ENCODE measurements at places on chromosomes 1 and 21.

GRCh38 chr1:19739628-19740027 lies 60.1 kb downstream of the TMCO4 start:
- no peak for DNase-seq

- no peak for DNase-seq
These were observed 70.4 kb upstream of the LYST start for GRCh38 chr1:235937123-235937522.

DNA sequence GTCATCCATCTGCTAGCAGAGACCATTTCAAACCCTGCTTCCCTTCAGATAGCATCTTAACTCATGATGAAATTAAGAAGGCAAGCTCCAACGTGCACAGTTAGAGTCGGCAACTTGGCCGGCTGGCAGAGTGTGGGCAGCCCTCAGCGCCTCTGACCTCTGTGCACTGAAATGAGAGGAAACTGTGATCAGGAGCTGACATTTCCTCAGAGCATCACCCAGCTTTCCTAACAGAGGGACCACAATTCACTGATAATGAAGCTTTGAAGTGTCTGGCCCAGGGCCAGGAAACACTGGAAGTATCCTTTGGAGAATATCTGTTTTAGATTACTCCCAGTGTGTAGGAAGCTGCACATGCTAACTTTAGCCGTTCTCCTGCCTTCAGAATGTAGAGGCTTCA lies 145.0 kb upstream of the ZC3H11B start:
- no peak for DNase-seq

- DNase-seq, result no peak
These were observed 49.5 kb downstream of the UTP25 start for GRCh38 chr1:209877087-209877764.

DNA sequence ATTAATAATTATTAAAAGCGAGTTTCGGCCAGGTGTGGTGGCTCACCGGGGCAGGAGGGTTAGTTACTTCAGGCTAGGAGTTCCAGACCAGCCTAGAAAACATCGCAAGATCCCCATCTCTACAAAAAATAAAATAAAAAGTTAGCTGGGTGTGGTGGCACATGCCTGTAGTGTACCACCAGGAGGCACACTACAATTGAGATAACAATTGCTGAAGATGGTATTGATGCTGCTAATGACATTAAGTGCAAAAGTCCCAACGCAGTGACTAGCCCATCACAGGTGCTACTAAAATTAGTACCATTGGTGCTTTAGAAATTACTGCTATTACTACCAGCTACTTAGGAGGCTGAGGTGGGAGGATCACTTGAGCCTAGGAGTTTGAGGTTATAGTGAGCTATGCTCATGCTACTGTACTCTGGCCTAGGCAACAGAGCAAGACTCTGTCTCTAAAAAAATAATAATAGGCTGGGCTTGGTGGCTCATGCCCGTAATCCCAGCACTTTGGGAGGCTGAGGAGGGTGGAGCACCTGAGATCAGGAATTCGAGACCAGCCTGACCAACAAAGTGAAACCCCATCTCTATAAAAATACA lies 156.6 kb downstream of the GREM2 start:
- DNase-seq, result no peak

DNA sequence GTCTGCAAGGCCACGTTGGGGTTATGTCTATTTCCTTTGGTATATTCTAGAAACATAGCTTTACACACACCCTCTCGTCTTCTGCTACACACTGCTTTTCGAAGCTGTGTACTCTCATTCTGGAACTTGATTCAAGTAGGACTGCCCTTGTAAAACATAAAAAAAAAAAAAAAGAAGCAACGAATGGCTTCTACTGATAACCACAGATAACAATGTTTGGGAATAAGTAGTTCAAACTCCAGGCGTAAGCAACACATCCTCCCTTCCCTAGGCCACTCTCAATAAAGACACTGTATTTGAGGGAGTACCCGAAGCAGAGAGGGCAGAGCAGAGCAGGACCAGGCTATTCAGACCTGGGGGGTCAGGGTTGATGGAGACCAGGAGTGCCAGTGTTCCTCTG lies 496.7 kb downstream of the MATN1 start:
- DNase-seq, result no peak

GRCh38 chr1:116497656-116498055 lies 73.2 kb downstream of the CD58 start:
- no peak for DNase-seq

DNA sequence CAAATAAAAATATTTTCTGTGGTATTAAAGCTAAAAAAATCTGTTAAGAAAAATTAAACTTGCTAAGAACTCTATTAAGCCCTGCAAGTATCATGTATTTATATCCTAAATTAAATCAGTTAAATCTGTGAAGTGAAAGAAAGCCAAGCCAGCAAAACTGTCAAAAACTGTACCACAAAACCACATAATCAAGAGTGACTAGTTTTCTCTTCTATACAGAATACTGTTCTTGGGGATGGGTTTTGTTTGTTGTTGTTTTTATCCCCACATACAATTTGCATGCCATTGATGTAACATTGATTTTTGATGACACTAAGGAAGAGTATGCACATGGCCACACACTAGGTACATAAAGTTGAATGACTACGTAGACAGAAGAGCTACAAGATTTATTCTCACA lies 20.4 kb downstream of the DPH5 start:
- no peak for DNase-seq

DNA sequence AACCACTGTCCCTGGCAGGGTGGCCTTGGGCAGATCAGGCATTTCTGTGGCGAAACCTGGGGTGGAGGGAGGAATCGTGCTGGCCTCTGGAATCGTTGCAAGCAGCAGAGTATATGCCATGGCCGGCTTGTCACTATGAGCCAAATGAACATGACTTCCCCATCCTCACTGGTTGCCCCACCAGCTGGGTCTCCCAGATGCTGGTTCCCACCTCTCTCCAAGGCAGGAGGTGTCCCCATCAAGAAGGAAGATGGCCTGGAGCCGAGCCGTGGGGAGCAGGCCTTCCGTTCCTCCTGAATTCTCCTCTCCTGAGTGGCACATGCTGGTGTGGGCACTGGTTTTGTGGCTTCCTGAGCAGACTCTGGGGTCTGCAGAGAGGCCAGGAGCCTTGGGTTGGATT lies 60.2 kb upstream of the ACTRT2 start:
- DNase-seq, result no peak

- DNase-seq, result no peak
These were observed 2.0 kb downstream of the LORICRIN start for GRCh38 chr1:153261281-153262069.

GRCh38 chr21:32174819-32175218 lies 104.0 kb downstream of the MIS18A start:
- DNase-seq, result no peak

DNA sequence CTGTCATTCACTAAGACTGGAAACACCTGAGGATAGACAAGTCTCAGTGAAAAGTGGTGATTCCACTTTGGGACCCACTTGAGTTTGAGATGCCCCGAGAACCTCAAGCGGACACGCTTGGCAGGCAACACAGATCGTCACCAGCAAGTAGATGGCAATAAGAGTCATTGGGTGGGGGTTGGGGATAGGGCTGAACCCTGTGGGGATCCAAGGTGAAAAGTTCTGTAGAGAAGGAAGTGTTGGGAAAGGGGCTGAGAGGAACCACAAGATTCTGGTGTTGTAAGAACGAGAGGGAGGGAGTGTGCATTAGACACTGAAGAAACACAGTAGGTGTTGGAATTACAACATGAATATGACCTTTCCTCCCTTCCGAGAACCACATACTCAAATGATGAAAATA lies 45.4 kb upstream of the TDRD10 start:
- DNase-seq, result no peak

DNA sequence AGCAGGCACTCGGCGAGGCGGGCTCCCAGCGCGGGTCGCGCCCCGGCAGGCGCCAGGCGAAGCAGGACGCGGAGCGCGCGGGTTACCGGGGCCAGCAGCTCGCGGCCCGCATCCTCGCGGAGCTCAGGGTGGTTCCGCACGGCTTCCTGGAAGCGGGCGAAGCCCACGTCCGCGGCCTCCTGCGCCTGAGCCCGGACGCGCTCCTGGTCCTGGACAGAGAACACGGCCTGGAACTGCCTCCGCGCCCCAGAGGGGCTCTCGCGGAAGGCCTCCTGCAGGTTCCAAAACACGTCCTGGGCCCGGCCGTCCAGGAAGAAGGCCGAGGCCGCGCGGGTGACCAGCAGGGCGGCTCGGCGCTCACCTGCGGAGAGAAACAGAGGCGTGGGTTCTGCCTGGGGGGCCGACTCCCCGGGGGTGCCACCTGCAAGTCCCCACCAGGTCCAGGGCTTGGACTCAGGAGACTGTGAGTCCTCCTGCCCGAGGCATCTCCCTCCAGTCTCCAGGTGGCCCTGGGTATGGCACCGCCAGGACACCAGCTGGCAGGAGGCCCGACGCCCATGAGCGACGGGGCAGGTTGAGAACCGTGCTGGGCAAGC lies 11.4 kb downstream of the TTC34 start:
- DNase-seq, result no peak

- DNase-seq, result no peak
These were observed 237.8 kb downstream of the LTN1 start for GRCh38 chr21:28754862-28755261.

DNA sequence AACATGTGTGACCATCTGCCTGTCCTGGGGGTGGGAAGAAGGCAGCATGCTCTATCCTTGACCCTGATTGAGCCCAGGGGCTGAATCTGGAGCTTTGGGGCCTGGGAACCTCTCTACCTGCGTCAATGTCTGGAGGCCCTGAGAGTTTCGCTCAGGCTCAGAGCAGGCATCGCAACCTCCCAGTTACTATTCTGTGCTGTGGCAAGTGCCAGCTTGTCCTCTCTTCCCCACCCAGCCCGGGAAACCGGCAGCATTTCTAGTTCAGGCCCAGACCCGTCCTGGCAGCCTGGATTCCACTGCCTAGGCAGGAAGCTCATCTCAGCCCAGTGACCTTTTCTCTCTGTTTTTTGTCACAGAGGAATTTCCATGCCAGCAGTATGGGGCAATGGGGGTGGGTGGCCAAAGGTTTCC lies 10.0 kb upstream of the IRF6 start:
- DNase-seq, result no peak

GRCh38 chr1:95084317-95085176 lies 11.8 kb upstream of the ALG14 start:
- DNase-seq, result no peak

DNA sequence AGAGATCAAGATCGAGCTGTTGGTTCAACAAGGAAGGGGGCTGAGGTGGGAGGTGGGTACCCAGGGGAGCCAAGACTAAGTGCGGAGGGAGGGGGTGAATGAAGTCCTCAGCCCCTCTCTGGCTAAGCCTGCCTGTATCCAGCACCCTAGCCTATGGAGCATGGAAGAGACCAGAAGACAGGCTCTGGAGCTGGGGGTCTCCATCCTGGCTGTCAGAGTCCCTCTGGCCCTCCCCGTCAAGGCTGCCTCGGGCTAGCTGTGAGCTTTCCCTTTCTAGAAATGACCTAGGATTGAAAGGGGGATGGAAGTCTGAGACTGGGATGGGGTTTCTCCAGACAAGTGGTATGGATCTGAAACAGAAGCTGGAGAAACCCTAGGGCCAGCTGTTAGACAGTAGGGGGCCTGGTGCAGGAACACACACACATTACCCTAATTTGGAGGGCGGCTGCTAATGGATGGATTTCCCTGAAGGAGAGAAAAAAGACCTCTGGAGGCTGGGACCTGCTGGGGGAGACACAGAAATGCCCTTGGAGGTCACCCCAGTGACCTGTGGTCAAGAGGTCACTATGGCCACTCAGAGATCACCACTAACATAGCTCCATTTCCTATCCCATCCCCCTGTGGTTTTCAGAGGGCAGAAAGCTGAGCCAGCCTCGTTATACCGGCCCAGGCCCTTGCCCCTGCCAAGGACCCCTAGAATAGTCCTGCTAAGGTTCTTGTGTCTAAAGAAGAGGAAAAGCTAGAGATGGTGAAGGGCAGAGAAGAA lies 107.8 kb downstream of the TMEM53 start:
- no peak for DNase-seq

DNA sequence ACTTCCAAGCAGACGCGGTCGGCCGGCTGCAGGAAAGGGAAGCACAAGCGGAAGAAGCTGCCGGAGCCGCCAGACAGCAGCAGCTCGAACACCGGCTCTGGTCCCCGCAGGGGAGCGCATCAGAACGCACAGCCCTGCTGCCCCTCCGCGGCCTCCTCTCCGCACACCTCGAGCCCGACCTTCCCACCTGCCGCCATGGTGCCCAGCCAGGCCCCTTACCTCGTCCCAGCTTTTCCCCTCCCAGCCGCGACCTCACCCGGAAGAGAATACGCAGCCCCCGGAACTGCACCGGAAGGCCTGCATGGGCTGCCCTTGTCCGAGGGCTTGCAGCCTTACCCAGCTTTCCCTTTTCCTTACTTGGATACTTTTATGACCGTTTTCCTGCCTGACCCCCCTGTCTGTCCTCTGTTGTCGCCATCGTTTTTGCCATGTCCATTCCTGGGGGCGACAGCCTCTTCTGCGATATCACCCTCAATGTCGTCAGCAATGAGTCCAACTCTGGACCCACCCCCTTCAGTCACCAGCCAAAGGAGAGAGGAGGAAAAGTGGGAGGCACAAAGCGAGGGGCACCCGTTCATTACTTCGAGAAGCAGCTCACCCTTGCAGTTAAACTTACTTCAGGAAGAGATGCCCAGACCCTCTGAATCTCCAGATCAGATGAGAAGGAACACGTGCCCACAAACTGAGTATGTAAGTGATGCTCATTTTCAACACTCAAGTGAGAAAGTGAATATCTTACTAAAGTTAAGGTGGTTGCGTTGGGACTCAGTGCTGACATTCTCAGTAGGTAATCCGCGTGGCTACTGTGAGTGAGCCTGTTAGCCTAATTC lies 25.5 kb downstream of the UTS2 start:
- DNase-seq, result no peak

DNA sequence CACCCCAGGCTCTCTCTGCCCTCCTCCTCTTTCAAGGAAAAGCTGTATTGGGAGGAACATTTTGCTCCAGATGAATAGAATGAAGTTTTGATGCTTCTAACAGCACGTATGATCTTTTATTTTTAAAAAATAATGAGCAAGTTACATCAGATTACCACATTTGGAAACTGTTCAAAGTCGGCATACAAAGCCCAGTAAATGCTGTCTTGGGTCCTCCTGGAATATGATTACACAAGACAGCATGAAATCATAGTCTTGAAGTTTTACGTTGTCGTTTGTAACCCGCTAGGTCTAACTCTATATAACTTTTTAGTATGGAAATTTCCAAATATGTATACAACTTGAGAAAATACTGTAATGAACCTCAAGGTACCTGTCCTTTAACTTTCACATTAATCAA lies 385.6 kb downstream of the HLX start:
- no peak for DNase-seq

All from NCI-H2107 (cell line).